ENCODE measurements at places on chromosomes 6 and 20. TPM values are rescaled to one million over a fixed set of nuclear protein-coding genes. Genes with fewer than 3 reads are reported as not detected.

Gene DEFB124
- total RNA-seq: 2.1 TPM

Gene HCRTR2
- total RNA-seq: not detected

Gene CRIP3
- 0.47 TPM for total RNA-seq

Gene PTPRT
- total RNA-seq: not detected

Gene RIPPLY2
- not detected for total RNA-seq

Gene TGM2
- total RNA-seq: 25.2 TPM

Gene MLIP
- 1.3 TPM for total RNA-seq
